Activated CD4-positive, alpha-beta memory T cell treated with anti-CD3 and anti-CD28 coated beads, Interleukin-2, amount 10 ng/mL, durations not matched to agents 7 days and 5 days (primary cell): ENCODE measurements at places on chromosomes 1 and 21. TPM values are rescaled to one million over a fixed set of nuclear protein-coding genes. Genes with fewer than 3 reads are reported as not detected.

DNA sequence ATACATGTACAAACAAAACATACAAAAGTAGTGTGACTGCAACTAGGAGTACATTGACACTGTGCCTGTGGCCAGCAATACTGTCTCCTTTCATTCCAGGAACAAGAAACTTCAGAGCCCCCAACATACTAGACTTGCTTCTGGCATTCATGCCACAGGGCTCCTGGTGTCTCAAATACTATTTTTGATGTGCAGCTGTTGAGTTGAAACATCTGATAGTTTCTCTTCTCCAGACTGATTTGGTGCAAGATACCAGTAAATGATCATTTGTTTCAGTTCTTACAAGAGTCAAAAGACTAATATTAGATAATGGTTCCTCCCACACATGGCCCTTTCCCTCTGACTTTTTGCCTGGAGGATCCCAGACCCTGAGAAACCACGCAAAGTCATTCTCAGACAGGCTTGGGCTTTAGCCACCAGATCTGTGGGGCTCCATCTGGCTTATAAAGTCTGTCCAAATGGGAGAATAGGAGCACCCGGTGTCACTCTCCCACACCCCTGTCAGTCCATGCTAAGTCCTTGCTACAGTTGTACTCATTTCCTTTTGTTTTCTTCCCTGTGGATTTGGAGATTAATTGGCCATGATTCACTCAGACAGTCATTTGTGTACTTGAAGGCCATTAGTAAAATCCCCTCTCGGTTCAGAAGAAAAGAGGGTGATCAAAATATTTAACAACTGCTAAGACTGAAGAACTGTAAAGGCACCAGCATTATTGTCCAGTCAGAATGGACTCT, 163.5 kb upstream of the RUNX1 start:
- no peaks in the 10 kb centered on the region for H3K36me3 ChIP-seq
- H3K27ac ChIP-seq = no peak overlapping the region
- DNase-seq = no peak
- no peaks in the 10 kb centered on the region for H3K4me1 ChIP-seq

The GUCA2B gene
- not detected for total RNA-seq

- no peaks in the 10 kb centered on the region for H3K36me3 ChIP-seq
- no peak overlapping the region for H3K4me3 ChIP-seq
- H3K27me3 ChIP-seq = peaks cover 1% of the 10 kb centered on the region
- no peaks in the 10 kb centered on the region for H3K4me1 ChIP-seq
- H3K27ac ChIP-seq = no peak overlapping the region
Measured at GRCh38 chr1:245611251-245611650, 456.5 kb downstream of the KIF26B start.

- H3K27me3 ChIP-seq = no peaks in the 10 kb centered on the region
- no peak for DNase-seq
- H3K27ac ChIP-seq = no peak overlapping the region
Measured at GRCh38 chr1:14639291-14640050, 41.0 kb downstream of the KAZN start.

DNA sequence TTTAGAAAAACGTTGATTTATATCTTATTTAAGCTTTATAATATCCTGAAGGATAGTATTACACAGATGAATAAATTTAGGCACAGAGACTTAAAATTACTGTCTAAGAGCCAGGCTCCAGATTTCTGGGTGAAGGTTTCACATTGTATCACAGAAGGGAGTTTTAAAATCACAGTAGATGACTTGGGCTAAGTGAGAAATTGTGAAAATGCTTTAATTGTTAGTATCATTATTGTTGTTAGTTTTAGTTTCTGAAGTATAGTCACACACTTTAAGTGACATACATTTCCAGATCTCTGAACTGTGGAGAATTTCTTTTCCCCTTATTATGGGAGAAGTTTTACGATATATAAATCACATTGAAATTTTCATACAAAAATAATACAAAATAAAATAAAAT, 83.5 kb downstream of the NDUFS5 start:
- no peak overlapping the region for H3K4me3 ChIP-seq
- no peak overlapping the region for H3K27ac ChIP-seq
- peaks cover 2% of the 10 kb centered on the region for H3K36me3 ChIP-seq
- DNase-seq = no peak

DNA sequence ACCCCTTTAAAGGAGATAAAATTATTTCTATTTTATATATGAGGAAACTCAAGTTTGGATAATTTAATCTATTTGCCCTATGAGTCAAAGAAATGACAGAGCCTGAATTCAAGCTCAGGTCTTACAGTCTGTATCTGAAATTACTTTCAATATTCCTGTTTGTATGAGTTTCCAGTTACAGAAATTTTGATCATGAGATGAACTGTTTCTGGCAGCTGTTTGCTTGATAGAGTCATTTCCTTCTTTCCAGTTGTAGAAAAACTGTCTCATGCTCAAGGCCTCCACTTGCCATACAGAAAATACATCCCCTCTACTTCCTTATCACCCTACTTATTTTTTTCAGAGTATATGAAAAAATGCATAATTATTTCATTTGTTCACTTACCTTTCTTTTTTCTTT, 87.6 kb downstream of the PTPRC start:
- H3K4me3 ChIP-seq = no peak overlapping the region
- H3K27me3 ChIP-seq = no peaks in the 10 kb centered on the region
- peaks cover 33% of the 10 kb centered on the region for H3K4me1 ChIP-seq

- peak overlapping the region; percentile 89 for H3K4me3 ChIP-seq
- no peak for DNase-seq
- H3K4me1 ChIP-seq = peaks cover 40% of the 10 kb centered on the region
- peaks cover 18% of the 10 kb centered on the region for H3K36me3 ChIP-seq
Measured at GRCh38 chr1:37515185-37516034, 844 bp upstream of the MEAF6 start.

The PTPN7 gene
- 228 TPM for total RNA-seq

DNA sequence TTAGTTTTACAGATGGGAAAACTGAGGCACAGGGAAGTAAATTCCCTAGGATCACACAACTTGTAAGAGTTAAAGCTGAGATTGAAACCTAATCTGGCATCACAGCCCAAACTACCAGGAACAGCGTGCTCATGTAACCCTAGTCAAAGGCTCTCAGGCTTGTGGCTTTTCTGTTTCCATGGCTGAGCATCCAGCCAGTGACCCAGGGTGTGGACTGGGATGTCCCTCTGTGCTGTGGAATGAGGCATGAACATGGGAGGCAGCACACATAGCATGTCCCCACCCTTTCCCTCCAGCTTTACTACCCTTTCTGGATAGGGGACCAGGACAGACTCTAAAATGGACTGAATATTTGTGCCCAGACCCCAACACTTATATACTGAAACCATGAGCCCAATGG, 35.1 kb upstream of the RGS16 start:
- no peaks in the 10 kb centered on the region for H3K36me3 ChIP-seq
- peaks cover 21% of the 10 kb centered on the region for H3K27me3 ChIP-seq
- DNase-seq = no peak
- H3K4me1 ChIP-seq = no peaks in the 10 kb centered on the region
- H3K27ac ChIP-seq = no peak overlapping the region
- no peak overlapping the region for H3K4me3 ChIP-seq

DNA sequence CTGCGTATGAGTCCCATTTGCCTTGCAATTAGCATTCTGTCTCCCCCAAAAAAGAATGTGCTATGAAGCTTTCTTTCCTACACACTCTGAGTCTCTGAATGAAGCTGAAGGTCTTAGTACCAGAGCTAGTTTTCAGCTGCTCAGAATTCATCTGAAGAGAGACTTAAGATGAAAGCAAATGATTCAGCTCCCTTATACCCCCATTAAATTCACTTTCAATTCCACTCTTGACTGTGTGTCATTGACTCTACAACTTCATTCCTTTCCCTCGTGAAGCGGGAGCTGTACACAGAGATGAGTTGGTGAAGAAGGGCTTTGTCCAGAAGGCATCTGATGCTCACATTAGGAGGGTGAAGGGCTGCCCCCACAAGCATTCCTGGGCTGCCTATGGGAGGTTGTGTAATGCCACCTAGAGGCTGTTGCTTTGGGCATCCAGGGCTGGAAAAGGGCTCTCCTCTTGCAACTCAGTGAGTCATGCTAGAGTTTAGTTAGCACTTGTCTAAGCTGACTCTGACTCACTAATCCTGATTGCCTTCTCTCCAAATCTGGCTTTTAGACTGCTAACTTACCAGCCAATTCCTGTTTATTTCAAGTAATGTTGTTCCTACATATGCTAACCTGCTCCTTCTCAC, 1.8 kb downstream of the SPRR1B start:
- no peaks in the 10 kb centered on the region for H3K36me3 ChIP-seq
- H3K4me3 ChIP-seq = no peak overlapping the region
- peaks cover 1% of the 10 kb centered on the region for H3K27me3 ChIP-seq
- no peak overlapping the region for H3K27ac ChIP-seq
- DNase-seq = no peak
